ENCODE measurements at places on chromosomes 12 and 14.

DNA sequence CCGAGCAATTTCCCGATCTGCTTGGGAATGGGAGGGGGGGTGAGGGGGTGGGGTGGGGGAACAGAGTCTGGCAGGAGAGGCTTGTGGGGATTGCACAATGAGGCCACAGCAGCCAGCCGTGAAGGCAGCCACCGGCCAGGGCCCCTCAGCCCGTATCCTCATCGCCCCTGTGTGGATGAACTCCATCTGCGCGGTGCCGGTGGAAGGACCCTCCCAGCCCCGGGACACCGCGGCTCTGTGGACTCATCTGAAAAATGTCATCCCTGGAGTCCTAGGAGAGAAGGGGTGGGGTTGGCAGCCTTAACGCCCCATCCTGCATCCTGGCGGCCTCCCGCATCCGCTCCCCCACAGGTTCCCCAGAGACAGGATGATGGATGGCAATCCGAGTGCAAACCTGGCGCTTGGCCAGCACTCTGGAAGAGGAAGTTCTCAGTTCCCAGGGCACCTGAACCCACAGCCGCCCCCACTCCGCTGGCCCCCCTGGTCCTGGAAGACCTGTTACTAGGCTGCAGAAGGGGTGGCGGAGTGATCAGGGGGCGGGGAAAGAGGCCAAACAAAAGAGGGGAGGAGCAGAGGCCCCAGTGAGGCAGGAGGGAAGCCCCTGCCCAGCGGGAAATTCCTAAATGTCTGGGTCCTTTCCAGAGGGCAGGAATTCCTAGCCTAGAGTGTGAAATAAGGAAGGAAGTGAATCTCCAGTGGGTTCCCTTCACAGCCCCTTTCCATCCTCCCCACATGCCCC, 1.2 kb upstream of the TNFAIP2 start:
- no peak for DNase-seq

- DNase-seq, result peak; percentile 95
Observed at GRCh38 chr14:22986508-22987054, 4.2 kb upstream of the AJUBA start.

- no peak for DNase-seq
Observed at GRCh38 chr14:22656226-22656625, 12.1 kb upstream of the OR6J1 start.

DNA sequence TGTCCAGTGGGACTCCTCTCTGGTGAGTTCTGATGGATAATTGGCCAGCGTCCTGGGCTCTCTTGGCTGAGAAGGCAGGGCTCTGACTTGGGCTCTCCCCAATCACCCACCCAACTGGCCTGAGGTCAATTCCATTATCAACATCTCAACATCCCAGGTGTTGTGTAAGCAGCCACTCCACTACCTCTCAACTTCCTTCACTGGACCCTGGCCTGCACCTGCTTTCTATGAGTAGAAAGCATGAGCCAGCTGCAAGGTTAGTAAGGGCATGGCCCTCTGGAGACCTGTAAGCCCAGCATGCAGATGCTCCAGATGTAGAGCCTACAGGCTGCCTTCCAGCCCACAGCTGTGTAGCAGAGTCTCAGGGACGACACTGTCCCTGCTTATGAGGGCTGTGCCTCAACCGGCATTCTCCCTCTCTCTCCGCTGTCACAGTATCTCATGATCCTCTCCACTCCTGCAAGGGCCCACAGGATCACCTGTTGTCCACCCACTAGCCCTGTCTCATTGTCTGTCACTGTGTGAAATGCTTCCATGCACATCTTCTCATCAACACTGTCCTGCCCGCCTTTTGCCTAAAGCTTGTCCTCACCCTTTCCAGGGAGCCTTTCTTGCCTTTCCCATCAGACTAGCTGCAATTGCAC, 5.4 kb upstream of the KRT81 start:
- no peak for DNase-seq

- DNase-seq, result no peak
Observed at GRCh38 chr12:91991399-91992187, 154.1 kb downstream of the BTG1 start.

DNA sequence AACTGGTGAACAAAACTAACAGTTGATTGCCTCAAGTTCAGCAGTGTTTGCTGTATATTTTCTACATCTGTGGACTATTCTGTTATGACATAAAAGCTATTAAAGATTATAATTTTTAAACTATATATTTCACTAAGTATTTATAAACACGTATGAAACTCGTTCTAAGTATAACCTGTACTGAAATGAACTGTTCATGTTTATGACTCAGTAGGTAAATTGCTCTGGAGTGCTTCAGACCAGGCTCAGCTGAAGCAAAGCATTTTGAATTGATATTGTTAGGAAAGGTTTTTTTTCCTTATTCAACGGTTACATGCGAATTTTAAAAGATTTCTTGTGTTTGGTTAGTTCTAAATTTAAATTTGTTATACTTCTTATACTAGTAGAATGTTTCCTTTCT, 151.3 kb downstream of the RAD51B start:
- no peak for DNase-seq

DNA sequence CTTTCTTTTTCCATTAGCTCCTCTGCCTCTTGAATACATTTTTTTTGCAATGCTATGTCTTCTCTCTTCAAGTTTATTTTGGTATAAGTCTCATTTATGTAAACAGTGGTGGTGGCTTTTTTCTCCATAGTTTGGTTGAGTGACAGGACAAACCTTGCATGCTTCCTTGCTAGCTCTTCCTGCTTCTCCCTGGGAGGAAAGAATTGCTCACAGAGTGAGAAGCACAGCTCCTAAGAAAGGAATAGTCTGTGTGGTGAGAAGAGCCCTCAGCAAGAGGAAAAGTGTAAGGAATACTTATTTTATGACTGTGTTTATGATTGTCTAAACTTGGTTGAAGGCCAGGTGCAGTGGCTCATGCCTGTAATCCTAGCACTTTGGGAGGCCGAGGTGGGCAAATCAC, 11.5 kb downstream of the CCDC175 start:
- no peak for DNase-seq

GRCh38 chr12:64258576-64258975, 36.5 kb upstream of the KICS2 start:
- DNase-seq, result no peak

- no peak for DNase-seq
Observed at GRCh38 chr14:61940666-61941420, 178.6 kb downstream of the SNAPC1 start.

DNA sequence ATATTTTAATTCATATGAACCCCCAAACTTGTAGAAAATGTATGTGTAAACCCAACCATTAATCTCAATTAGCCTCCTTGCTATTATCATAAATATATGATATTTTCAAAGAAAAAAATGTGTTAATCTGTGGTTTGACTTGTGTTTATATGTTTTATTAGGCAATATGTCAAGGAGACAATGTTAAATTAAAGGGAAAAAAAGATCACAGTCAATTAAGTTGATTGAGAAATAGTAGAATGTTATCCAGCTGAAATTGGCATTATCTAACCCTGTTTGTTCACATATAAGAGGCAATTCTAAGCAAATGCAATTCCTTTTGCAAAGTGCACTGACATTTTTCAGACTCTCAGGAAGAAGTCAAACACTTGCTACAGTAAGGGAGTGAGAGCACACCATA, 745.3 kb downstream of the C12orf50 start:
- DNase-seq, result no peak

DNA sequence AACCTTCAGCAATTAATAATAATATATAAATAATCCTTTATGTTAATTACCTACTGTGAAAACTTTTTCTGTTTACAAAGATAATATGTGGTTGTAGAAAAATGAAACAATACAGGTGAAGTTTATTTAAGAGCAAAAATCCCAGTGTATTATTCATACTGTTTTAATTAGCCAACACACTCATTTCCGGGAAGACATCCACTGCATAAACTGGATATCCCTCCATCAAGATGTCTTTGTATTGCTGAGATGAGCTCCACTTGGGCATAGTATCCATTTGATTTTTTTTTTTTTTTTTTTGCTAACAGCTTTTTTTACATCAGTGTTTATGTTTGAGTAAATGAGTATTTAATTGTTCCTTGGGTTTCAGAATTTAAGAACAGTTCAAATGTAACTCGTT, 13.7 kb upstream of the DERA start:
- no peak for DNase-seq

DNA sequence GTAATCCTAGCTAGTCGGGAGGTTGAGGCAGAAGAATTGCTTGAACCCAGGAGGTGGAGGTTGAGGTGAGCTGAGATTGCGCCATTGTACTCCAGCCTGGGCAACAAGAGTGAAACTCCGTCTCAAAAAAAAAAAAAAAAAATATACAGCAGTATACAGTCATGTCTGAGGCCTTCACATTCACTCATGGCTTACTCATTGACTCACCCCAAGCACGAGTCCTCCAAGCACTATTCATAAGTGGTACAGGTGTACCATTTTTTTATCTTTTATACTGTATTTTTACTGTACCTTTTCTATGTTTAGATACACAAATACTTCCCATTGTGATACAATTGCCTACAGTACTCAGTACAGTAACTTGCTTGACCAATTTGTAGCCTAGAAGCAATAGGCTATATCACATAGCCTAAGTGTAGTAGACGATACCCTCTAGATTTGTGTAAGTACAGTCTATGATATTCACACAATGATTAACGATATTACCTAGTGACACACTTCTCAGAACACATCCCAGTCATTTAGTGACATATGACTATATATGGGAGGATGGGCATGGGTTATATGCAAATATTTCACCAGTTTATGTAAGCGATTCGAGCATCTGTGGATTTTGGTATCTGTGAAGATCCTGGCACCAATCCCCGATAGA, 12.2 kb downstream of the LLPH start:
- no peak for DNase-seq

- no peak for DNase-seq
Observed at GRCh38 chr12:105622846-105623736, 292.6 kb downstream of the C12orf75 start.

DNA sequence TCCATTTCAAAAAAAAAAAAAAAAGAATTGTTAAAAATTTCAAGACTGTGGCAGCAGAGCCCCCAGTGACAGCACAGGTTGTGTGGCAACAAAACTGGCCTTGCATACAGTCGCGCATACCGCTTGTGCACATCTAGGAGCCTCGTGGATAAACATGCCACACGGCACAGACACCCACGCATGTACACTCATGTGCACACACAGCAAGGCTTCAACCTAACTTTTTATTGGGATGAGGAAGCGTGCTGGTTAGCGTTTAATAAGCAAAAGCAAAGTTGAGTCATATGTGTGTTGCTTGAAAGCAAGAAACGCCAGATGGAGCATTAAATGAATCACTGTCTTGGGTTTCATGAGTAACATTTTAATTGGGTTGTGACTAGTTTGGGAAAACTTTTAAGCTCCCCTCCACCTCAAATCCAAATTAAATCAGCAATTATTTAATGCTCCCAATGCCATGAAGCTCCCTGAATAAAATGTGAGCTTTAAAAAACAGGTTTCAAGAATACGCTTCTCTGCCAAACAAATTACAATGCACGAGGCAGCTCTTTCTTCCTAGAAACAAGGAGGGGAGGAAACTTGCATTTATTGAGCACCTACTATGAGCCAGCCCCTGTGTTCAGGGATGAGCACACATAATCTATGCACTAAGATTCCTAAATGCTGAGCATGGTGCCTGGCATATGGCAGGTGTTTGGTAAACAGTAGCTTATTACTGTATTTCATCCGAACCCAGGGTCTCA, 35.7 kb upstream of the EML1 start:
- no peak for DNase-seq

- no peak for DNase-seq
Observed at GRCh38 chr12:65470256-65470655, 191.8 kb downstream of the MSRB3 start.

DNA sequence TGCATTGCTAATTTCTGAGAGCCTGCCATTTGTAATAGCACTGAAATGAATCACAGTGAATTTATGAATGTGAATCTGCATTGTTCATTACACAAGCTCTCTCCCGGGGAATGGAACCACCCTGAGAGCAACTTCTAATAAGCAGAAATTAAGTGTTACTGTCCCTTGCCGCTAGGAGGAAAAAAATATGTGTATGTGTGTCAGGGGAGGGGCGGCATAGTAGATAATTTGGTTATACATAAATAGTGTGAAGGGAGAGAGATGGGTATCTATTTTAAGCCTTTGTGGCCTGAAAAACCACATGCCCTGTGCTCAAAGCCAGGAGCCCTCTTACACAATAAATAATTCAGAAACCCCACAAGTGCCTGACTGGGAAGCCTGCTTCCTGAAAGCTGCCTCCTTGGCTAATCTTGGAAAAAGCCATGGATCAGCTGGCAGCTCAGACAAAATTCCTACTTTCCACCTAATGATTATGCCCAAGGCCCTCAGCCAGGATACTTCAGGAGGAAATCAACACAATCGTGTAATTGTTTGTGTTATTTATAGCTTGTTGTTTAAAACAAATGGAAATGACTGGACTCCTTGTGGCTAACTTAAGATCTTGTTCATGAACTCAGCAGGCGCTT, 366.2 kb upstream of the KITLG start:
- DNase-seq, result no peak

DNA sequence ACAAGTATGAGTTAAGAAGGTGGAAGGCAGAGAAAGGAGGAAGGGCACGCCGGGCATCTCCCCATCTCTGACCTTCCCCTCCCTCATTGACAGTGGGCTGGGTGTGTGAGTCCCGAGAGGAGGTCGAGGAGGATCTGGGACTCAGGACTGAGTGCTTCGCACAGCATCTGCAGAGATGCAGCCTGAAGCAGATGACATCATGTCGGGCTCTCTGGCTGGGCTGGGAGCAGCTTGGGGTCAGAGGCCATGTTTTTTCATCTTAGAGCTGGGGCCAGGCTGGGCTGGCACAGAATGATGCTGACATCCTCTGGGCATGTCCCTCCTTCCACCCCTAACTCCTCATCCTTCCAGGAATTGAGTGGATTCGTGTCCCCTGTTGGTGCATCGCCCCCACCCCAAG, 43.5 kb downstream of the CMKLR1 start:
- no peak for DNase-seq

- no peak for DNase-seq
Observed at GRCh38 chr12:51941011-51941581, 10.4 kb upstream of the ACVR1B start.

DNA sequence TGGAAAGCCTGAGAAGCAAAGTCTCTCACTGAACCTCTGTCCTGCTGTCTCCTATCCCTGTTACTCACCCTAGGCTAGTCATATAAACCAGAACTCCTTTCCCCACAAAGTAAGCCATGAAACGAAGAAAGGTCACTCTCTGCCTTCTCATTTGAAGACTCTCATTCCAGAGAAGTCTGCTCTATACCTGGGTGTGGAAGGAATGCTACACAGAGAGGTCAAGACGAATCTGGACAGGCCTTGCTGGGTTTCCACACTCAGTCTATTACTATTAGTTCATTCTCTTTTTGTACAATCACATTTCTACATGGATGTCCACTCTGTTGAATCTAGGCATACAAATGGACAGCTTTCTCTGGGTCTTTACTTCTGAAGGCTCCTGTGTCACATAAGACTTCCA, 2.4 kb upstream of the AEBP2 start:
- DNase-seq, result no peak

DNA sequence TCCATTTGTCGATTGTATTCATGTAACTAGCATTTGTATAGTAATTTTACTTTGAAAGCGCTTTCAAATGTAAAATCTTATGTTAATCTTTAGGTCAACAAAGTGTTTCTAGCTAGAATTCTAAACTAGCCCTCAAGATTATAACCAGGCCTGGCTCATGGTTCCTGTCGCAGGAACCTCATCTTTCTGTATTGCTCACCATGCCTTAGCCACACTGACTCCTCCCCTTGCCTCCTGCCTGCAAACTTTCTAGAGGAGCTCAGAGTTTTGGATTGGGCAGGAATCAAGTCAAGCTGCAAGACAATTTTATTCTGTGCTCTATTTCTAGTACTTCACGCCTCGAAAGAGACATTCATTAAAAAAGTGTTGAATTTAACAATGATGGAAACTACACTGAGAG, 99.8 kb downstream of the TGFB3 start:
- DNase-seq, result no peak
